Thoracic aorta (tissue), 2 donors: ENCODE measurements at places on chromosomes 12 and 14.
A peak's percentile ranks its signal among the peaks of the same experiment; 100 is the strongest.

DNA sequence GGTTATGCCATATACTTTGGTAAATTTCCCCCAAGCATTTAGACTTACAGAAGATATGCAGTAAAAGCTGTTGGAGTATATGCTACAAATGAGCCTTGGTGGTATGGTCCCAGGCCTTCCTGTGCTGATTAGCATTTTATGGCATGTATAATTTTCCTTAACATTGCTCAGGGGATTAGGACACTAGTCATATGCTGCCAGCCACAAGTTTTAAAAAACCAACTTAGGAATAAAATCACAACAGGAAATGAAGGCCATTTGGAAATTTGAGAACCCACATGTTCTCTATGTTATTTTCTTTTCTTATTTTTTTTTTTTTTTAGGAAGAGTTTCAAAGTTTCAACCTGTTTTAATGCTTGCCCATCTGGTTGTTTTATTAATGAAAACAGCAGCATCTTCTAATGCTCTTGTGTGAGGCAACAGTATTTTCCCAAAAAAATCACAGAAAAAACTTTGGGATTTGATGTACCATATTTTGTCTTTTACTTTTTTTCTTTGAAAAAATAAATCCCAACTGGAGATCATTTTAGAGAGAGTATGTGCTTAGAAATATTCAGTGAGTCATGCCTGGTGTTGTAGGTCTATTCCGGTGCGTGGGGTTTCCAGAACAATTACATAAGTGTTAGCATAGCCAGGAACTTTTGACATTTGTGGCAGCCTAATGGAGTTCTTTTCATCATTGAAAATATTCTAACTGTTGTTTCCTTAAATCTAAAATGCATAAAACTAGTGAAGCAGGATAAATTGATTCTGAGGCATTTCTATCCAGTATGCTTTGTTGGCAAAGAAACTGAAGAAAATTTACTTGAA is 21.7 kb upstream of the DUSP6 start:
- no peak for DNase-seq

DNA sequence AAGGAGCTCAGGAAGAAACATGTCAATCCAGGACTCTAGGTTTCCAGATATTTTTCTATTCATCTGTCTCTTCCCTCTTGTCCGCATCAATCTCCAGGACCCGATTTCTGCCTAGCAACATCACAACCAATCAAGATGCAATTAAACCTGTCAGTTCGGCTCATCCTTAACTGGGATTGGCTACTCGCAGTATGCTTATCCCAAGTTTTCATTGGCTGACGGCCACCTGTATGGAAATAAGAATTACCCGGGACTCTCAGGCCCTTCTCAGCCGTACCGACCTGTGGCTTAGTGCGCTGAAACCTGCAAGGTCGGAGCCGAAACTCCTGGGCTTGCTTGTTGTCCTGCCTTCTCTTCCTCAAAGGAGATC is 20.4 kb upstream of the ATP5MC2 start:
- DNase-seq, result no peak

- no peak for DNase-seq
Measured at GRCh38 chr12:2334689-2335088, 281.9 kb downstream of the CACNA1C start.

- no peak for DNase-seq
Measured at GRCh38 chr12:66746489-66747201, 67.8 kb upstream of the GRIP1 start.

DNA sequence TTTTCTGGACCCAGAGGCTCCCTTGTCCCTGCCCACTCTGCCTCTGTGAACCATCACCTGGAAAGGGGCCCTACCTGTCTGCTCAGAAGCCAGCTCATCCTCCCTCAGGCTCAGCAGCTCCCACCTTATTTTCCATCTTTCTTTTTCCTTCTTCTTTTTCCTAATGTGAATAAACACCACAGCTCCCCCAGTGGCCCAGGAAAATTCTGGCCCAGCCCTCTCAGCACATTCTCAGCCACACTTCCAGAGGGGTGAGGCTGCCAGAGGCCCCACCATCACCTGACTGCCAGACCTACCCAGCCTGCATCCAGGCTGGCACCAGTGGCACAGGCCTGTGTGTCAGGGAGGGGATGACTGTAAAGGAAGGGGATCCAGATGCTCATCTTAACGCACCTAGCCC is 23.0 kb downstream of the ZFHX2 start:
- DNase-seq, result no peak

DNA sequence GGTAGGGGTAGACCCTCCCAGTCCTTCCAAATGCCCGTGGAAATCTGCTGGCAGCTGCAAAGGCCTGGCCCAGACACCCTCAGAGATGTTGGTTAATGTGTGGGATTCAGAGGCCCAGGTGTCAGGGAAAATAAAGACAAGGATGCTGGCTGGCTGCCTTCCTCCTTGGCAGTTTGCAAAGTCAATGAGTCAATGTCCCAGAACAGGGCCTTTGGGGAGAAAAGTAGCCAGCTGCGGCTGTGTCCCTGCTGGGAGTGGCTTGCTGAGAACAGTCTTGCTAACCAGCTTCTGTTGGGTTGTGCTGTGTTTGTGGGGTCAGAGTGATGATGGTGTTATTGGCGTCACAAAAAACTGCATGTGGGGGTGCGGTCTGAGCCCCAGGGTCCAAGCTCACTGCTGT is 29.2 kb downstream of the GLRX5 start:
- DNase-seq, result no peak

DNA sequence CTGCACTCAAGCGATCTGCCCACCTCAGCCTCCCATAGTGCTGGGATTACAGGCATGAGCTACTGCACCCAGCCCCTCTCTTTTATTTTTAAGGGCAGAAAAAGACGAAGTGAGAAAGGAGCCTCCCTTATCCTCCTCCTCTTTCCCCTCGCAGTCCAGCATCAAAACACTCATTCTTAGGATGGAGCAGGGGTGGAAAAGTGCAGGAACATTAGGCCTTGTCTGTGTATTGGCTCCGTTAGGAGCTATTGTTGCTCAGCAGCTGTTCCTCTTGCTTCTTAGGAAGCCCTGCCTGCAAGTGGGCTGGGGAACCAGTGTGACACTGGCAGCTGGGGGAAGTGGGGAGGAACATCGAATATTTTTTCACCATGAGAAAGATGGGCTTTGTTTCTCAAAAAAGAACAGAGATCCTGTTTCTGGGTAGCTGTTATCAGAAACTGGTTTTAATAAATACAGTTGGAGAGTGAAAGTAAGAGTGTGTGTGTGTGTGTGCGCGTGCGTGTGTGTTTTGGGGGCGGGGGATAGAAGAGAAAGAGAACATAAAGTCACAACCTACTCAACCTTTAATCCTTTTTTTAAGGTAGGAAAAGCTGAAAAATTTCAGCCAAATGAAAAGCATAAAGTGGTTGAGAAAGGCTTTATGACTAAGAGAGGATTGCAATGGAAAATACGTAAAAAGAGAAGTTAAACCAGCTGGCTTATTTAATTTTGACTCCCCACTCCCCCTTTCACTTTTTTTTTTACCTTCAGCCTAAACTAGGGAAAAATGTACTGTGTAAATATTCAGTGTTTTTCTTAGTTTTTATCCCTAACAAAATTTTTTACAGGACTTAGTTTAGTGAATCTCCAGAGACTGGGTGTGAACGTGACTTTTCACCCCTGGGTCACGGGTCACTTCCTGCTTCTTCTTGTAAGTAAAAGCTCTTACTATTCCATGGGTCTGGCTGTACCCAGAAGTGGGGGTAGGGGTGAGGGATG is 197.2 kb upstream of the PLEKHG7 start:
- peak; percentile 5 for DNase-seq

GRCh38 chr12:69663726-69664125 is 35.4 kb downstream of the BEST3 start:
- DNase-seq, result no peak

GRCh38 chr12:75977952-75978671 is 53.5 kb downstream of the PHLDA1 start:
- peak; percentile 54 for DNase-seq

GRCh38 chr14:24315807-24316596 is 4.7 kb downstream of the LTB4R start:
- no peak for DNase-seq

GRCh38 chr12:65081496-65081895 is 39.6 kb downstream of the WIF1 start:
- no peak for DNase-seq

GRCh38 chr14:89444044-89444443 is 27.0 kb upstream of the FOXN3 start:
- DNase-seq, result no peak

DNA sequence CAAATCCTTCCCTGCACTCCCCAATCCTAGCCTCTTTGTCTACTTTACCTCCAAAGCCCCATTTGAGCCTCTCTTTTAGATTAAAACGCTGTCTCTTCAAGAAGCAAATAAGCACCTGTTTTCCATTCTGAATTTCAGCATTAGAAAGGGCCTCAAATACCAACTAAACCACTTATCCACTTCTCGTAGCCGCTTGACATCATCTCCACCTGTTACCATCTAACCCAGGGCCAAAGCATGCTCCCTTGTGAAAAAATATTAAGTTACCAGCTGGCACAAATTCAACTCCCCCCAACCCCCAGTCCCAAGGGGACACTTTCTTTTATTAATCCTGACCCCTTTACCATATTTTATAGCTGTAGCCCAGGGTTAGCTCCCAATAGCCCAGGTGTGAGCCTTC is 43.1 kb downstream of the GPHB5 start:
- no peak for DNase-seq

DNA sequence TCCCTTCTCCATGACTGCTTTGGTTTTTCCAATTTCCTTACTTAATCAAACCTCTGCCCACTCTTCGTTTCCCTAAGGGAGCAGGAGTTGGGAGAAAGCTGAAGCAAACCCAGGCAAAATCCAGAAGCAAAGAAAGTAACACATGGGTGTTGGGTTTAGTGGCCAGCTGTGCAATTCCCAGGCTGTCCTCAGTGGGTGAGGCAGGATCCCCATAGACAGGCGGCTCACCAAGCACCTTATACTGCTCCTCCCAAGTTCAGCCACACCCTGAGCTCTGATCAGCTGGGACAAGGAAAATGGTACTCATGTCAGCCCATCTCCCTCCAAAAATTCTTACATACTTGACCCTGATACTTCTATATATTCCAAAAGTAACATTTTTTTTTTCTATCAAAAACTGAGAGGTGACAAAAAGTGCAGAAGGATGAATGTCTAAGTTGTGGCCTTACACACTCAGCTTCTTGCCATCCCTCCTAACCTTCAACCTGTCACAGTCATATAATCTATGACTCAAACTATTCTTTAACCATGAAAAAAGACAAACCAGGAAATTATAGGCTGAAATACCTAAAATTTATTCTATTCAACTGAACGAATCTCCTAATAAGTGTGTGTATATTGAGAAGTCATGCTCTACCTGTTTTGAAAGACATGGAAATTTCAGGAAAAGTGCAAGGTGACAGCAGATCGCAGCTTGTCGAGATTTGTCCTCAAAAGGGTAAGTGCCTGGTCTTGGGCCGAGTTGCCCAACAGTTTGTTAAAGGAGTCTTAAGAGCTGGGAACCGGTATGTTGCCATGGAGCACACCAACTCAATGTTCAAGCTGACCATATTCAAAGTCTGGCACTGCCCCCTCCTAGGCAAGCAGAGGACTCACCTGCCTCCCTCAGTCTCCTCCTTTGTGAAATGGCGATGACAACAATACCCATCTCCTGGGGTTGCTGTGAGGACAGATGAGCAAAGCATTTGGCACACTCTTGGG is 17.6 kb upstream of the ZFP36L1 start:
- no peak for DNase-seq

DNA sequence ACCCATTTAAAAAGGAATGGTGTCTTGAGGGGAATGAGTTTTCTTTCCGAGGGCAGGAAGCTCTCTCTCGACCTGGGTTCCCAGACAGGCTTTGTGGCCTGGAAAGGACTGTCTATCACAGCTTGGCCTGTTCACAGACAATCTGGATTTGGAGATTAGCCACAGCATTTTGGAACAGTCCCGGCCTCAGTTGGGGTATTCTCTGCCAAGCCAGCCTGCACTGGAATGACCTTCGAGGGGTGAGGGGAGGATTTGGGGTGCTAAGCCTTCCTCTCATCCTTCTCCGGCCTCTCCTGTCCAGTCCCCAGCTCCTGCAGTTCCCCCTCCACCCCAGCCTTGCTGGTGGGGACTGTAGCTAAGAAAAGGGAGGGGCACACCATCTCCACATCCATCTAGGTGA is 13.0 kb downstream of the TBX5 start:
- DNase-seq, result no peak

GRCh38 chr12:13205809-13206559 is 9.5 kb downstream of the EMP1 start:
- no peak for DNase-seq

GRCh38 chr12:129079719-129080118 is 226.4 kb downstream of the GLT1D1 start:
- DNase-seq, result no peak

- DNase-seq, result no peak
Measured at GRCh38 chr12:105205322-105206048, 30.5 kb downstream of the APPL2 start.

DNA sequence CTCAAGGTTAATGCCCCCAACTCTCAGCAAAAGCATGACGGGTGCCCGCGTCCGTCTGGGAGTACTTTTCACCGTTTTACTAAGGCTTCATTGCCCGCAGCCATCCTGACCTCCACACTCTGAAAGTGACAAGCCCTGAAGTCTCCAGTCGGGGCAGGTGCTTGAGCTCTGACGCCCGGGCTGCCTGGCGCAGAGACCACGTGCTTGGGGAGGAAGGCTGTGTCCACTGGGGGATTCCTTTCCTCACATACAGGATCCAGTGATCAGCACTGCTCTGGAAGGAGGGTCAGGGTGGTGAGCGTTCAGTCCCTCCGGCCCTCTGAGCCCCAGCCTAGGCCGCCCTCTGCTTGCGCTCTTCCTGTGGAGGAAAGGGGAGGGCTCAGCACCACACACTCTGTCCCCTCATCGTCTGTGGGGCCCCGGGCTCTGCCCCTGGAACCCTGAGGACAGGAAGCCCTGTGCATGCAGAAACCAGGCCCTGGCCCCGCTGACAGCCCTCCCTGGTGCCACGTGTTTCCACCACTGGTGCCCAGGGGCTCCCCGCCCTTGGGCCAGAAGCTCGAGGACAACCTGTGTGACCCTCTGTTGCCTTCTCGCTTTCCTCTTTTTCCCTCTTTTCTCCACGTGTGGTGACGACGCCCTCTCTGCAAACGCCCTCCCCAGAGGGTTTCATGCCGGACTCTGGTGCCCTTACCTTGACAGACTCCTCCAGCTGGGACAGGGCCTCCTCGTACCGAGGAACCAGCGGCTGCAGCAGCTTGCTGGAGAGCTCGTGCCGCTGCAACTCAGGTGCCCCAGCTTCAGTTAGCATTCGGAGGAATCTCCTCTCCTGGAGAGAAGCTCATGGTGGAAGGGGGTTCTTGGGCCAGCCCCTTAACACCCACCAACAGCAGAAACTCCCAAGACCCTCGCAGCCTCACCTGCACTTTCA is 4.9 kb downstream of the DDX51 start:
- DNase-seq, result no peak

GRCh38 chr12:132352896-132353800 is 23.8 kb upstream of the GALNT9 start:
- DNase-seq, result no peak

DNA sequence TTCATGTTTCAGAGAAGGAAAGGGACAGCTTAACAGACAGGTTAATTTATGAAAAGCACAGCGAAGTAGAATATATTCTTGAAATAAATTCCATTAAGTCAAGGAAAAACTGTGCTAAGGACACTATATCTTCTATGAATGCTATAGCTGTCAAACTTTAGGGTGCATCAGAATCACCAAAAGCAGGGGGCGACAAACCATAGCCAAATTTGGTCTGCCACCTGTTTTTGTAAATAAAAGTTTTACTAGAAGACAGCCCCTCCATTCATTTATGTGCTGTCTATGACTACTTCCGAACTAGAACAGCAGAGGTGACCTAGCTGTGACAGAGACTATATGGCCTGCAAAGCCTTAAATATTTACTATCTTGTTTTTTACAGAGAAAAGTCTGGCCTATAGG is 25.9 kb downstream of the PPP4R3A start:
- DNase-seq, result no peak
